ENCODE measurements at places on chromosomes 13 and 19.

DNA sequence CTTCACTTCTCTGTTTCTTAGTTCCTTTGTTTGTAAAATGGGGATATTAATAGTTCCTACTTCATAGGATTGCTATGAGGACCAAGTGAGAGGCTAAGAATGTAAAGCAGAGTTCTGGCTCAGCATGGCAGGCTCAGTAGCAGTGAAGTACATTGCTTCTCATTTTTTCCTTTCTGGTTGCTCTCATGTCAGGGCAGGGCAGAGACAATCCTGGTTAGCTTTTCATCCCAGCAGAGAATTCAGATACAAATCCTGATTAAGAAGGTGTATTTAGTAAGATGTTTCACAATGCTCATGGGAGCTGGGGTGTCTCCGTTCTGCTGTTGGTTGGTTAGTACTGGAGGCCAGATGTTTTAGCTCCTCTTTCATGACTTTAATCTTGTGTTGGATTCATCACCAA, 42.9 kb downstream of the WASF3 start:
- DNase-seq, result no peak

DNA sequence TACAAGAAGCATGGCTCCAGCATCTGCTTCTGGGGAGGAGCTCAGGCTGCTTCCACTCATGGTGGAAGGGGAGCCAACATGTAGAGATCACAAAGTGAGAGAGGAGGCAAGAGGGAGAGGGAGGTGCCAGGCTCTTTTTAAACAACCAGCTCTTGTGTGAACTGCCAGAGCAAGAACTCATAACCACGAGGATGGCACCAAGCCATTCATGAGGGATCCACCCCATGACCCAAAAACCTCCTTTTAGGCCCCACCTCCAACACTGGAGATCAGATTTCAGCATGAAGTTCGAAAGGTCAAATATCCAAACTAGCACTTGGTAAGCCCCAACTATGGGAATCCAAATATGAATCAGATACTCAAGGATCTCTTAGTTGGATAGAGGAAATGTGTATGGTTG, 131.2 kb downstream of the RXFP2 start:
- no peak for DNase-seq

DNA sequence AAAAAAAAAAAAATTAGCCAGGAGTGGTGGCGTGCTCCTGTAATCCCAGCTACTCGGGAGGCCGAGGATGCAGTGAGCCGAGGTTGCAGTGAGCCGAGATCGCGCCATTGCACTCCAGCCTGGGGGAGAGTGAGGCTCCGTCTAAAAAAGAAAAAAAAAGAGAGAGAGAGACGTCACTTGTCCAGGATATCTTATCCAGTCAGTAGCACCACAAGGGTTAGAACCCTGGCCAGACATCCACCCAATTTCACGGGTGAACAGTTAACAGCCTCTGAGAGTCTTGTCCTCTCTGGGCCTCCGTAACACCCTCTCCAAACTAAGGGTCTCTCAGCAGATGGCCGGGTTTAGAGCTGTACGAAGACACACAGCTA, 917 bp upstream of the CLPTM1 start:
- no peak for DNase-seq

GRCh38 chr19:39138221-39139211, 12.9 kb downstream of the PAK4 start:
- DNase-seq, result no peak

GRCh38 chr13:32426191-32426989, 1.5 kb downstream of the N4BP2L1 start:
- no peak for DNase-seq

- DNase-seq, result no peak
Measured at GRCh38 chr13:99545979-99546378, 44.7 kb downstream of the TM9SF2 start.

- no peak for DNase-seq
Measured at GRCh38 chr19:18814063-18814462, 17.7 kb upstream of the UPF1 start.

GRCh38 chr19:6718741-6719539, 1.5 kb downstream of the C3 start:
- no peak for DNase-seq

GRCh38 chr13:19673473-19674430, 40.3 kb downstream of the MPHOSPH8 start:
- no peak for DNase-seq

- DNase-seq, result no peak
Measured at GRCh38 chr19:46639358-46640182, 3.6 kb upstream of the GNG8 start.

GRCh38 chr13:108460043-108460442, 169.4 kb upstream of the MYO16 start:
- DNase-seq, result no peak

GRCh38 chr19:42316223-42317211, 3.4 kb downstream of the TMEM145 start:
- DNase-seq, result no peak

All from GM18507 (cell line).